Vagina (tissue), 2 donors: ENCODE measurements at places on chromosomes 7 and 10.

DNA sequence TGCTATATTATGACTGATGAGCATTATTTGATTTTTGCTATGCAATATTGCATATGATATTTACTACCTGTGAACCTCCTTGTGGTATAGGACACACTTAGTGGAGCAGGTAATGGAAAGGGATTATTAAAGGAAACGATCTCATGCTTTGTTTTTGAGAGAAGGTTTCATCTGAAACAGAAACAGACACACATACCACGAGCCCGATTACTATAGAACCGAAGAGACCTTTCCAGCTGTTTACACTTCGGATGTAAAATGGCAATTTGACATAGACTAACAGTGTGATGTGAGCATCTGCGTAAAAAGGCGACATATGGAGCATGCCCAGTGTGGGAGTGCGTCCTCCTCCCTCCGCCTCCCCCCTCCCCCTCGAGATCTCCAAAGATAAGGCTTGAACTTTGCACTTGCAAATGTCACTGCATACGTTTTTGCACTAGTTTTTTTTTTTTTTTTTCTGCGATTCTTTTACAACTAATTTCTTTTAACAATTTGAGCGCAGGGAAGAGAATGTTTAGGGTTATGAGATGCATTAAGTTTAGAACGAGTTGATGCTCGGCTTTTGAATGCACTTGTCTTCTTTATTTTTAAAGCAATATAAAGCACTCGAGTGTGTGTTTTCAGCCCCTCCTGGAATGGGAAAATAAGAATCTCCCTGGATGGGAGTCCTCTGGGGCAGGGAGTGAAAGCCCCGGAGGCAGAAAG is 251.0 kb downstream of the NSUN6 start:
- peaks cover 8% of the 10 kb centered on the region for H3K4me1 ChIP-seq
- H3K27me3 ChIP-seq = no peaks in the 10 kb centered on the region
- no peak overlapping the region for H3K27ac ChIP-seq
- DNase-seq = no peak

GRCh38 chr10:43427166-43427825 is 9.6 kb upstream of the ZNF487 start:
- H3K4me3 ChIP-seq = no peak overlapping the region
- no peak overlapping the region for H3K27ac ChIP-seq
- H3K36me3 ChIP-seq = no peaks in the 10 kb centered on the region
- no peaks in the 10 kb centered on the region for H3K27me3 ChIP-seq
- DNase-seq = no peak

DNA sequence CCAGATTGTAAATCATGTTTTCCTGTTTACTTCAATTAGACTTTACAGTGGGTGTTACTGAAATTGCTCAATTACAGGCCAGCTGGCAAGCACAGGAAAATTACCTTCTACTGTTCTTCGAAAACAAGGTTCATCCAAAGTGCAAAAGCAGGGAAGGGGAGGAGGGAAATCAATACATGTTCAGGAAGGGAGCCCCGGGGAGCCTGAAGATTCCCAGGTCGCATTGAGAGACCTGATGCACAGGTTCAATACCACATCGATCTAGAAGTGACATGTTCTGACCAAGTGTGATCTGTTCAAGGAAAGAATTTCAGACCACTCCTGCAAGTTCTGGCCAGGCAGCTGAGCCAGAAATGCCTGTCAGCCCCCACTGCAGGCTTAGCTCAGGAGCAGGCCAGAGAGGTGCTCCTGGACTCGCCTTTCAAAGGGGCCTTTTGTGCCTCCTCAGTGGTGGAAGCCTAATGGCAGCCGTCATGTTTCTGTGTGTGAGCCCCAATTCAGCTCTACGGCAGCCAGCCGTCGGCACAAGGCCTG is 35.9 kb downstream of the FAM53B start:
- H3K4me1 ChIP-seq = peaks cover 85% of the 10 kb centered on the region
- no peak for DNase-seq
- no peaks in the 10 kb centered on the region for H3K27me3 ChIP-seq
- H3K36me3 ChIP-seq = no peaks in the 10 kb centered on the region
- H3K4me3 ChIP-seq = no peak overlapping the region

GRCh38 chr7:142556740-142557139 is 192.5 kb upstream of the PRSS1 start:
- no peaks in the 10 kb centered on the region for H3K27me3 ChIP-seq
- no peak overlapping the region for H3K4me3 ChIP-seq
- H3K4me1 ChIP-seq = no peaks in the 10 kb centered on the region
- no peaks in the 10 kb centered on the region for H3K36me3 ChIP-seq
- DNase-seq = no peak

DNA sequence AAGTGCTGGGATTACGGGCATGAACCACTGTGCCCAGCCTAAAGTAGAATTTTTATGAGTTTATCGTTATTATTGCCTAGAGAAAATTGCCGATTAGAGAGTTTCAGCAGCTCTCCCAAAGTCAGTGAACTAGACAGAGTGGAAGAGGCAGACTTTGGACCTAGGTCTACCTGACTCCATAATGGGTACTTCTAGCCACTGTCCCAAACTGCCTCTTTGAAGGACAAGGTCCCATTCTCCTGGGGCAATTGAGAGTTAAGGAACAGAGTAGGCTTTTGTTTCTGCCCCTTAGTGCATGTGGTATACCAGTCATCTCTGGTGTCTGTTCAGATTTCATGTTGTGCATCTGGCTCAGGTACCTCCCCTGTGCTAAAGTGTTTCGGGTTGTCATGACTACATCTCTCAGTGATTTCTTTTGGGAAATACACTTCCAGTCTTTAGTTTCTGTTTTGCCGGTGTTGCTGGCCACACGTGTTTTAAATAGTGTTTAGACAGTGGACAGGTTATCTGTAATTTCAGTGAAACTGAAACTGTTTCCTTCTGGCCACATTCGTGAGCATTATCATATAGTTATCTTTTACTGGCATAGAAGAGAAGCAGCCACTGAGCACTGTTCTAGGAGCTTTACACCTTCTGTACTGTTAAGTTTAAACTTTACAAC is 4.7 kb downstream of the TMEM236 start:
- no peaks in the 10 kb centered on the region for H3K4me1 ChIP-seq
- H3K36me3 ChIP-seq = no peaks in the 10 kb centered on the region
- H3K27ac ChIP-seq = no peak overlapping the region
- H3K27me3 ChIP-seq = no peaks in the 10 kb centered on the region
- DNase-seq = no peak
- no peak overlapping the region for H3K4me3 ChIP-seq

DNA sequence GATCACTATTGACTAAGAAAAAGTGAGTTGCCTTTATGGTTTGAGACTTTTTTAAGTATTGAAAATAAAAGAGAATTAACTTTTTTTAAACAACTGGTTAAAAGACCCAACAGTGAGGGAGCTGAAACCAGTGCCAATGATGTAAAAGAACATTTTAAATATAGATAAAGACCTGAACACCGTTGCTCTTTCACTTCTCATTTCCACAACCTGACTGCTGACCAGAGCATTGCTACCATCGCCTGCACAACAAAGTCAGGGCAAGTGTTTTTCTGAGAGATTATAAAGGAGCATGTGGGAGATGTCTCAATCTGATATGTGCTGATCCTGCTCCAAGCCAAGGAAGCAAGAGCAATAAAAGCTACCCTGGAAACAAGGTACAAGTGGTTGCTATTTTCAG is 34.7 kb downstream of the IMMP2L start:
- no peaks in the 10 kb centered on the region for H3K27me3 ChIP-seq
- peaks cover 14% of the 10 kb centered on the region for H3K4me1 ChIP-seq
- H3K36me3 ChIP-seq = no peaks in the 10 kb centered on the region

GRCh38 chr10:93305122-93305521 is 177.0 kb downstream of the MYOF start:
- H3K27ac ChIP-seq = no peak overlapping the region
- no peaks in the 10 kb centered on the region for H3K4me1 ChIP-seq
- H3K4me3 ChIP-seq = no peak overlapping the region
- H3K36me3 ChIP-seq = peaks cover 36% of the 10 kb centered on the region
- no peaks in the 10 kb centered on the region for H3K27me3 ChIP-seq

- H3K4me3 ChIP-seq = no peak overlapping the region
- H3K36me3 ChIP-seq = no peaks in the 10 kb centered on the region
- H3K27me3 ChIP-seq = no peaks in the 10 kb centered on the region
- DNase-seq = no peak
- H3K27ac ChIP-seq = no peak overlapping the region
Measured at GRCh38 chr7:73723813-73724212, 4.3 kb upstream of the STX1A start.

GRCh38 chr7:150627959-150628358 is 4.2 kb downstream of the GIMAP6 start:
- peaks cover 7% of the 10 kb centered on the region for H3K4me1 ChIP-seq
- H3K36me3 ChIP-seq = no peaks in the 10 kb centered on the region
- H3K4me3 ChIP-seq = no peak overlapping the region
- DNase-seq = no peak
- H3K27ac ChIP-seq = no peak overlapping the region
- no peaks in the 10 kb centered on the region for H3K27me3 ChIP-seq

- H3K27me3 ChIP-seq = no peaks in the 10 kb centered on the region
- peaks cover 7% of the 10 kb centered on the region for H3K4me1 ChIP-seq
- DNase-seq = no peak
Measured at GRCh38 chr7:107147464-107148393, 21.1 kb upstream of the HBP1 start.

DNA sequence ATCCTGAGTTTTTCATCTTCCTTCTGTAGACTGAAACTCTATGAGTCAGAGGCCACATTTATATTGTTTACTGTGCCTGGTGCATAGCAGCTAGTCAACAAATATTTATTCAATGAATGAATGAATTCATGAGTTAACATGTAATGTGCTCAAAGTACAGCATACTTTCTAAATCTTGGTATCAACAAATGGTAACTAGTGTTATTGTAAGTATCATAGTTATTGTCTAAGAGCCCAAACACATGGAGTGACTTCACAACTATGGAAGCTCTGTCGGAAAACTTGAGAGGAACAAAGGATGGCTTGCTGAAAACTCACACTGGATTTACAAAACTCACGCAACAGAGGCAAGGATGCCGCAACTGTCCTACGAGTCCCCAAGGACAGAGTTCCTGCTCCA is 35.9 kb downstream of the DENND2A start:
- no peak overlapping the region for H3K27ac ChIP-seq
- no peak for DNase-seq
- peaks cover 12% of the 10 kb centered on the region for H3K4me1 ChIP-seq
- H3K4me3 ChIP-seq = no peak overlapping the region
- no peaks in the 10 kb centered on the region for H3K27me3 ChIP-seq

DNA sequence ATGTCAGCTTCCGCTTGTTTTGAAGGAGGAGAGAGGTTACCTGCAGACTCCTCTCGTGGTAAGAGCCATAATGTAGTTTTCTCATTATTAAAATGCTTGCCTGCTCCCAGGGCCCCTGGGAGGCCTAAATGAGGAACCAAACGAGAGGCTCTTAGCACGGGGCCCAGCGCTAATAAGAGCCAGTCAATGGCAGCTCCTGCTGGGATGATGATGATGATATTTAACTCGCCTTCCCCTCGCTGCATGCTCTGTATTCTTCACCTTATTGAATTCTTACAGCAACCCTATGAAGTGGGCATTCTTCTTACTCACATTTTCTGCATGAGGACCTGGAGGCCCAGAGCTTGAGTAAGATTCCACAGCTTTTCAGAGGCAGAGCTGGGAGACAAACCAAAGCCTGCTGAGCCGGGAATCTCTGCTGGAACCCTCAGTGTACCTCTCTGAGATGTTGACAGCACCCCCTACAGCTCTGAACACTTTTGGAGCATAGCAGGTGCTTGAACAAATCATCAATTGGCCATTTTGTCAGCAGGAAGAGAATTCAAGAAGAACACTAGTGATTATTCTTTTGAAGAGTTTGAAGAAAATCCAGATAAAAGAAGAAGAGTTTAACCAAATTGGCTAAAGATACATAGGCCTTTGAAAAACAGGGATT is 93.1 kb upstream of the HABP2 start:
- H3K36me3 ChIP-seq = no peaks in the 10 kb centered on the region
- no peaks in the 10 kb centered on the region for H3K27me3 ChIP-seq
- H3K27ac ChIP-seq = no peak overlapping the region
- H3K4me3 ChIP-seq = no peak overlapping the region
- peak; percentile 16 for DNase-seq
- no peaks in the 10 kb centered on the region for H3K4me1 ChIP-seq

DNA sequence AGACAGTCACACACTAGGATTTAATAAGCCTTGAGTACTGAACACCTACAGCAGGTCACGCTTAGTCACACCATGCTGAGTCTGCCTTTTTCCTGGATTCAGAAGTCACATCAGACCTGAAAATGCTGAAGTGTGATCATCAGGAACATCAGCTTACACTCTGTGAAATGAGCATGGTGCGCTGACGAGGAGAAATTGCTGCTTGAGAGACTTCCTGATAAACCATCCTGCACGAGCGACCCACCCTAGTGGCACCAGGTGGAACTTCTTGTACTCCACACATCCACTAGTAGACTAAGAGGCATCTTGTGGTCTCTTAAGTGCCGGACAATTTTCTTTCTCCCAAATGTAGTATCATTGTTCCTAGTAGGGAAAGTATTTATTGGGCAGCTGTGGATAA is 51.8 kb upstream of the MRLN start:
- no peak overlapping the region for H3K4me3 ChIP-seq
- no peak for DNase-seq
- H3K27me3 ChIP-seq = no peaks in the 10 kb centered on the region
- peaks cover 52% of the 10 kb centered on the region for H3K36me3 ChIP-seq
- peaks cover 30% of the 10 kb centered on the region for H3K4me1 ChIP-seq

GRCh38 chr10:18455086-18455884 is 196.1 kb downstream of the NSUN6 start:
- no peak for DNase-seq
- no peak overlapping the region for H3K4me3 ChIP-seq
- no peaks in the 10 kb centered on the region for H3K36me3 ChIP-seq
- no peak overlapping the region for H3K27ac ChIP-seq
- no peaks in the 10 kb centered on the region for H3K27me3 ChIP-seq

DNA sequence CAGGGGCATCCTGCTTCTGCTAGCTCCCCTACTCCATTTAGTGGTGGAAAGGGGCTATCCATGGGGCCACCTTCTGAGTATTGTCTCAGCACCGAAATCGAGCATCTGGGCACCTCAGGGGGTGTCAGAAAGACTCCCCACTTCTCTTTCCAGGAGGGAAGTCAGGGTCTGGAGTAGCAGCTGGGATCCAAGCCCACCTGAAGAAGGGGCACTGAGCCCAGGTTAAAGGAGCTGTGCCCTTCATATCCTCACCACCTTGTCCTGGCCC is 2.6 kb downstream of the FLNC start:
- H3K36me3 ChIP-seq = peaks cover 3% of the 10 kb centered on the region
- H3K4me3 ChIP-seq = peak overlapping the region; percentile 64
- no peaks in the 10 kb centered on the region for H3K27me3 ChIP-seq
- H3K27ac ChIP-seq = peak overlapping the region; percentile 85
- DNase-seq = no peak
- H3K4me1 ChIP-seq = peaks cover 45% of the 10 kb centered on the region

DNA sequence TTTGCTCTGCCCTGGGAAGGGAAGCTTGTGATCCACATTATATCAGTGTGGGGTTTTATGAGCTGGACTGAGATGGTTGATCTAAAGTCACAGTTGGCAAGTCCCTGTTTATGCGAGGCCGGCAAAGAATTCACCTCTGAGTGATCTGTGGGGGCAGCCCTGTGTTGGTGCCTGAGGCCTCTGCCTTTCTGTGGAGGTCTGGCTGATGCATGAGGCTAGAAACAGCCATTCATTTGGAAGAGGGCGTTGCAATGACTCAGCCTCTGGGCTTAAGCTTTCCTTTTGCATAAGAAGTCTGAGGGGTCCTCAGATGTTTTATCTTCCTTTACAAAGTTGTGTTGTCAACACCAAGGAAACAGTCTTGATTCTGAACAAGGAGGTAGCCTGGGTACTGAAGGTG is 126.9 kb downstream of the MGMT start:
- no peak overlapping the region for H3K27ac ChIP-seq
- no peaks in the 10 kb centered on the region for H3K36me3 ChIP-seq
- DNase-seq = no peak
- no peak overlapping the region for H3K4me3 ChIP-seq

GRCh38 chr10:84607044-84607443 is 278.7 kb downstream of the CCSER2 start:
- H3K27me3 ChIP-seq = no peaks in the 10 kb centered on the region
- no peaks in the 10 kb centered on the region for H3K4me1 ChIP-seq
- no peak for DNase-seq
- no peak overlapping the region for H3K4me3 ChIP-seq
- H3K36me3 ChIP-seq = no peaks in the 10 kb centered on the region
- no peak overlapping the region for H3K27ac ChIP-seq
